SK-N-SH treated with all-trans-retinoic acid at 6 μM for 48 hours (cell line): ENCODE measurements at places on chromosomes 7 and 10.

DNA sequence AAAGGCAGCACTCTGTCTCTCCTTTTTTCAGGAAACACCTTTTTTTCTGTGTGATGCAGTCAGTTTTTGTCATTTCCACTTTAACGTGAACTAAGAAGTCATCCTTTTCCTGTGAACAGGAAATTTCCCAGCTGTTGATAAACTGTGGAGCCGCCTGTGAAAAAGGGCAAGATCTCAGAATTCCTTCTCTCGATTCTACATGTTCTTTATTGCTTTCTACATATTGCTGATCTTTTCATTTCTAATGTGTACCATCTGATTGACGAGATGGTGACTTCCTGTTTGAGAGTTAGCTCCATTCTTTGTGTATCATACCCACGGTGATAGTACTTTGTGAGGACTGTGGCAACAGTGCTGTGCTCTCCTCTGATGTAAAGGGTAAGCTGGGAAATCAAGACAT, 50.4 kb downstream of the ADD3 start:
- ATAC-seq = no peak

GRCh38 chr7:14688208-14688607, 214.3 kb downstream of the DGKB start:
- no peak; the same call in 2 of the 3 replicates for ATAC-seq

DNA sequence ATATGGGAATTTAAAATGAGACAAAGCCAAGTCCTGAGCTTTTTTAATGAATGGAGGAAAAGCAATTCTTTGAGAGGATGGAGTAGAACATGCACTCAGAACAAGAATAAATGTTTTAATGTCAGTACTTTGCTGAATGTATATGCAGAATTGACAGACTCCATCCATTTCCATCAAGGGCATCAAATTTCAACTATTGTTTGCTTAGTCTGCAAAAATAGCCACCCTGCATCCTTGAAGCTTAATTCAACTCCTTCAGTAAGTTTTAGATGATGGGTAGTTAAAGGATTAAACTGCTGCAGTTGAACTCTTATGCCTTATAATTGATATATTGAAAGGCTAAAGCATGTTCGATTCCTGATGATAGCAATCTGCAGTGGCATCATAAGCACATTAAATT, 99.7 kb upstream of the IFRD1 start:
- ATAC-seq = no peak

DNA sequence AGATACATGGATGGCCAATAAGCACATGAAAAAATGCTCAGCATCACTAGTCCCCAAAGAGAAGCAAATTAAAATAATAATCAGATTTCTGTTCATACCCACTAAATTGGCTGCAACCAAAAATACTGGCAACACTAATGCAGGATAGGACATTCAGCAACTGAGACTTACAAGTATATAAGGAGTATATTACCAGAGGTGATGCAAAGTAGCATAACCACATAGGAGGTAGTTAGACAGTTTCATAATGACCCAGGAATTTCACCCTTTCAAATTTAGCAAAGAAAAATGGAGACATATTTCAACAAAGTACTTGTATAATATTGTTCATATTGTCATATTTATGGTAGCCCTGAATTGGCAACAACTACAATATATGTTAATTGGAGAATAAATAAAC, 727.8 kb downstream of the GRID1 start:
- ATAC-seq = no peak

GRCh38 chr10:81873932-81874816, 820 bp upstream of the NRG3 start:
- ATAC-seq = peak; percentile 82

- ATAC-seq = no peak
Measured at GRCh38 chr10:69925111-69925510, 123.4 kb downstream of the COL13A1 start.

DNA sequence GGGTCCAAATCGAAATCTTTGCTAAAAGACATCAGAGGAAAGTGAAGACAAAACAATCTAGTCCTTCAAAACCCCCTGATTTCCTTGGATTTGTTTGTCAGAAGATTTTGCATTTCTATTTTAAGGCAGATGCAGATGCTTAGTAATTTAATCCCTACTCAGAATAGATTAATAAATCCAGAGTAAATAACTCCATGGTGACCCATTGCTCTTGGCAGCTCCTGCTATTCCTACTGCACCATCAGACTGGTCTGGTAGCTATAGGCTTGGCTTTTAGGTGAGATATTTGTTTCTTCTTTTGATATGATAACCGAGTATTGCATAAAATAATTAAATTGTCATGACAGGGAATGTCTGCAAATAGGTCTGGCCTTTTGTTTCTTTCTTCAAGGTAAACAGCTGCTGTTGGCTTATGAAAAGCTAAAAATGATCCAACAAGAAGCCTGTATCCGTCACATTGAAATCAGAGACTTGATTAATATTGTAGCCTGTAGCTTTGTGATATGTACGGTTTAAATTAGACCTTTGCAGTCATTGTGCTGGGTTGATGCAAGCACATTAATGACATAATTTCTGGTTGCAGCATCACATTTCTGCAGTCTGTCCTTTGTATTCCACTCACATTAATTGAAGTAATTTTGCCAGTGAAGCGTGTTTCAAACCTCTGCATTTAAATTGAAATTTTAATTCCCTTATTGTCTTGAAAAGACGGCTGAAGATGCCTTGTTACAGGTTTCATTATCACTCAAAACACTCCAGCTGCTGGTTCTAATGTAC, 40.7 kb downstream of the EXOC4 start:
- ATAC-seq = peak; percentile 60; the same call in 2 of the 3 replicates
